Stimulated activated CD4-positive, alpha-beta T cell treated with anti-CD3 and anti-CD28 coated beads, Interleukin-12 subunit alpha, Interleukin-12 subunit beta, amount 100 ng/mL, for 48 hours (primary cell): ENCODE measurements at places on chromosomes 1 and 21.

DNA sequence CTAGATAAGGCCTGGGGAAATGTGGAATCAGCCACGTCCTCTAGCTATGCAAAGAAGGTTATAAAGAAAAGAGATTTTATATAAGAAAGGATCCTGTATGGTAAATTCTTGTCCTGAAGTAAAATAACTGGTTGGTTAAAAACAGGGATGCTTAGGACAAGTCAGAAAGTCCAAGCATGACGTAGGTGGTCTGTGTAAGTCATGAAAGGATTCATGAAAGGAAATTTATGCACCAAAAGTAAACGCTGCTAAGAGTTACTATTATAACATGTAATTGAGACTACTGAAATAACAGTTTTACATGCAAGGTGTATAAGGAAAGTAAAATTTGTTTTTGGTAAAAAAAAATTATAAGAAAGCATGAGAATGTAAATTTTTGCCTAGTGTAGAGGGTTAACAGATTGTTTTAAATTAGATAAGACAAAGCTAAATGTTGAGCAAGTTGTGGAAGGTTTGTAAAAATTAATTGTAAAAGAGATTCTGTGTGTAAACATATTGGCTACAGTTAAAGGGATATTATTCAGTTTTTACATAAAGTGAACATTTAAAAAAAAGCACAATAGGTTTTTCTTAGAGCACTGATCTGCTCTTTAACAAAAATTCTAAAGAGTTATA, 43.9 kb downstream of the PIGK start:
- peak; percentile 2 for DNase-seq

DNA sequence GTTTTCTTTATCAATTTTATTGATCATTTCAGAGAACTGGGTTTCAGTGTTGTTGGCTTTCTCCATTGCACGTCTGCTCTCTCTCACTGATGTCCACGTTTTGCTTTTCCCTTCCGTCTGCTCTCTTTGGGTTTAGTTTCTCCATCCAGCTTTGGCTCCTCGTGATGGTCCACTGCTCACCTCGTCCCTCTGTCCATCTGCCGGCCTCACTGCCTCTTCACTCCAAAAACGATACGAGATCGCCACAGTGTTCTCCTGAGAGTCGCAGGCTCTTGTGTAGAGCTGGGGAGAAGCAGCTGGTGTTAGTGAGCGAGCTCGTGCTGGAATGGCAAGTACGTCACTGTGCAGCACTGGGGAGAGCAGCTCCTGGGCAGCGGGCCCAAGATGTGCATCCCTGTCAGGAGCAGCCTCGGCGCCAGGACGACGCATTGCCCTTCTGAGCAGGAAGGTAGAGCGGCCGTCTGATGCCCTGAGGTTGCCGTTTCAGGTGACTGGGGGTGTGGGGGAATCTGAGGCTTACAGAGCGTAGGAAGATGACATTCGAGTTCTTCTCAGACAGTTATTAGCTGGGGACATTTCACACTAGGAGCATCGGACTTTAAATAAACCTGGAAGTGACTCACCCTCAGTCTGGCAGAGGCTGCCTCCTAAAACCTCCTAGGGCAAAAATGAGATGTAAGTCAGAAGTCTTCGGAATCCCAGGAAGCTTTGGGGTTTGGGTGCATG, 31.4 kb upstream of the PCBP3 start:
- DNase-seq, result no peak

GRCh38 chr1:68745451-68745850, 248.6 kb upstream of the DEPDC1 start:
- DNase-seq, result no peak

DNA sequence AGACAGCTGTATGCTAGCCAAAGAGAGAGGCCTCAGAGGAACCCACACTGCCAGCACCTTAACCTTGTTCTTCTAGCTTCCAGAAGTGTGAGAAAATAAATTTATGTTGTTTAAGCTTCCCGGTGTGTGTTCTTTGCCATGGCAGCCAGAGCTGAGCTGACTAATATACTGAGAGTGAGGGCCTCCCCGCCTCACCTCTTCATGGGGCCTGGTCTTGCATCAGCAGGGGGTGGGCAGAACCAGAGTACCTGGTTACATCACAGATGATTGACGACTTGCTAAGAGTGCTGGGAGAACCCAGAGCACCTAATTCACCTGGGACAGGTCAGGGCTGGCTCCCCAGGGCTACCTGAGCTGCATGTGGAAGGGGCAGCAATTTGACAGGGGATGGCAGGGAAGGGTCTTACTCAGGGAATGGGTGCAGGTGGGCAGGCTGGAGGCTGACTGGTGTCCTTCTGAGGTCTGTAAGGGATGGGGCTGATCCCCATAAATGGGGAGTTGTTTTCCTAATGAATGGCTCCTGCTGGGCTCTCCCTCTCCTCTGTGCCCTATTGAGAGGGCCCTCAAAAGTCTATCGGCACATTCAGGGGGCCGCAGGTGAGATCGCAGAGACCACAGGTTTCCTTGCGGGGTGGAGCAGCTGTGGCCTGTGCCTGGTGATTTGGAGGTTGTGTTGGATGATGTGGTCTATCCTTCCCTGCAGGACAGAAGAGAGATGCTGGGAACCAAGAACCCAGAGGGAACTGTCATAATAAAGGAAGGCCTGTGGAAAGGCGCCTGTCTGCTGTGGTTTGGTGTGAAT, 60.6 kb upstream of the ETV3 start:
- DNase-seq, result no peak

GRCh38 chr1:112923959-112924349, 32.0 kb downstream of the SLC16A1 start:
- no peak for DNase-seq
